ENCODE measurements at places on chromosomes 16 and 17.

- DNase-seq, result peak; percentile 12
Measured at GRCh38 chr16:52578007-52578828, 31.3 kb upstream of the TOX3 start.

GRCh38 chr16:55588799-55589198 is 22.3 kb downstream of the CAPNS2 start:
- DNase-seq, result no peak

- DNase-seq, result no peak
Measured at GRCh38 chr17:19741832-19742457, 6.2 kb downstream of the ALDH3A1 start.

GRCh38 chr16:63578791-63579190 is 1542.6 kb upstream of the CDH8 start:
- DNase-seq, result no peak

GRCh38 chr17:48471817-48472410 is 41.9 kb upstream of the SKAP1 start:
- DNase-seq, result no peak

Measured in NCI-H1930 (cell line).